ENCODE measurements at places on chromosomes 3 and 15.

DNA sequence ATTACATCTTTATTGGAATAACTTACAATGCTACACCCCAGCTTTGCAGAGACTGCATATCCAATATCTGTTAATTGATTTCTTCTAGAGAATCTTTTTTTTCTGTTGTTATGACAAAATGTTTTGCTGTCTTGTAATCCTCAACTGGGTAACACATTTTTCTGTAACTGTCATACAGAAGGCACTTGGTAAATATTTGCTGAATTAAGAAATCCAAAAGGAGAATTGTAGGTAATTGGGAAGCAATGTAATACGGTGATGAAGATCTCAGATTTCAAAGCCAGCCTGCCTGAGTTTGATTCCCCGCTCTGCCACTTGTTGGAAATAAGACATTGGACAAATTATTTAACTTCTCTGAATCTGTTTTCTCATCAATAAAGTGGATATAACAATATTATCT lies 169.1 kb downstream of the WDR72 start:
- DNase-seq: no peak

DNA sequence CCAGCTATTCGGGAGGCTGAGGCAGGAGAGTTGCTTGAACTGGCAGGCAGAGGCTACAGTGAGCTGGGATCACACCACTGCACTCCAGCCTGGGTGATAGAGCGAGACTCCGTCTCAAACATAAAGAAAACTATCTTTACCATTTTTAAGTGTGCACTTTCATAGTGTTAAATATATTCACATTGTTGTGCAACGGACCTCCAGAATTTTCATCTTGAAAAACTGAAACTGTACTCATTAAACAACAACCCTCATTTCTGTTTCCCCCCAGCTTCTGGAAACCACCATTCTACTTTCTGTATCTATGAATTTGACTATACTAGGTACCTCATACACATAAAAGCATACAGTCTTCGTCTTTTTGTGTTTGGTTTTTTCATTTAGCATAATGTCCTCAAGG lies 375.1 kb downstream of the SHQ1 start:
- DNase-seq: no peak

- no peak for DNase-seq
These were observed 108.5 kb downstream of the TNIK start for GRCh38 chr3:171351676-171352075.

GRCh38 chr15:60374209-60374608 lies 23.6 kb downstream of the ANXA2 start:
- DNase-seq: no peak

GRCh38 chr15:37995461-37996347 lies 61.3 kb downstream of the TMCO5A start:
- no peak for DNase-seq

GRCh38 chr3:194810076-194810475 lies 124.4 kb downstream of the FAM43A start:
- DNase-seq: no peak

GRCh38 chr3:55427739-55428138 lies 59.4 kb downstream of the WNT5A start:
- no peak for DNase-seq

DNA sequence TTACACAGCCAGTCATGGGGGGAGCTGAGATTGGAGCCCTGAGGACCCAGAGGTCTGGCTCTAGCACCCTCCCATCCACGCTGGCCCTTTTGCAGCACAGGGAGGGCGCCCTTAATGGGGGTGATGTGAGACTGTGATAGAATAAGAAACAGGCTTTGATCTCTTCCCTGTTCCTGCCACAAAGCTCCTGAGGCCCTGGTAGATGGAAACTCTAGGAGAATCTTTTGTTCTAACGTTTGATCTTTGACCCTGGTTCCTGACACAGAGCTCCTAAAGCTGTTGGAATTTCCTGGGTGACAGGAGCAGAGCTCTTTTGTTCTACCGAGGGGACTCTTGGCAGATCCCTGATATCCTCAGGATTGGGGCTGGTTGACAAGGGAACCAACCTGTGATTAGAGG lies 1.2 kb upstream of the UROC1 start:
- no peak for DNase-seq

- DNase-seq: no peak
These were observed 113.4 kb upstream of the MRPS22 start for GRCh38 chr3:139230391-139230790.

Measured in activated T-cell treated with anti-CD3 and anti-CD28 coated beads for 4 hours (primary cell).